Dermis blood vessel endothelial cell (primary cell): ENCODE measurements at places on chromosomes 6 and 20. TPM values are rescaled to one million over a fixed set of nuclear protein-coding genes. Genes with fewer than 3 reads are reported as not detected.

The FAM162B gene
- total RNA-seq = 4.3 and 5.6 TPM in 2 replicates

- no peak for DNase-seq
Observed at GRCh38 chr6:25315194-25316177, 36.3 kb downstream of the CARMIL1 start.

GRCh38 chr6:115717472-115717871, 343.2 kb downstream of the FRK start:
- DNase-seq = no peak

- DNase-seq = peak; percentile 16
Observed at GRCh38 chr6:27238010-27238983, 9.2 kb upstream of the PRSS16 start.

GRCh38 chr6:53446151-53446550, 97.4 kb upstream of the ELOVL5 start:
- no peak for DNase-seq
